ENCODE measurements at places on chromosomes 7 and 10. TPM values are rescaled to one million over a fixed set of nuclear protein-coding genes. Genes with fewer than 3 reads are reported as not detected.

Gene PSD
- total RNA-seq, result 0.99 TPM

Gene KCP
- total RNA-seq, result 0.55 TPM

DNA sequence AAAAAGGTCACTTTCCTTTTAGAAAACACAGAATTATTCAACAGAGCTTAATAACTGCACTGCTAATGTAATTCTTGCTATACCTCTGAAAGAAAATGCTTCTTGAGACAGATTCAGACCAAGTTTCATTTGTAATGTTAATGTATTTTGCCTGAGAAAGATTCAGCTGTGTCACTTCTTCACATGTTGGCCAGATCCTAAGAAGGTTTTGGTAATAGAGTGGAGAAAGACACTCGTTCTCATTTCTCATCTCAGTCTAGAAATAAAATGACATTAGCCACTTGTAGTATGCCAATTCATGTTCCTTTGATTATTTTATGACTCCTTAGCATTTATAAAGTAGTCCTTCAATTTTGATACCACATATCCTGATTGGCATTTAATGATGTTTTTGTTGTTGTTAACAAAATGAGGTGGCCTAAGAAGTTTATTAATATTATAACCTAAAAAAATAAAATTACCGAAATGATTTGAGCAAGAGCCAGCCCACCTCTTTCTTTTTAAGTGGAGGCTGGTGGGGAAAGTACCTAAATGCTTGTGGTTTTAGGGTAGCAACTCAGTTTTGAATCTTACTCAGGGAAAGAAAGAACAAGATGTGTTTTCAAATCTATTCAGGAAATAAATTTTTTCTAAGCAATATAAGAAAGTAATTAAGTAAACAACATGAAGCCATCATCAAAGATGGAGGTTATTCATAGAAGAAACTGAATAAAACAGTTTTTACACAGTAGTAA, 16.4 kb upstream of the ELAPOR2 start:
- no peak for DNase-seq

DNA sequence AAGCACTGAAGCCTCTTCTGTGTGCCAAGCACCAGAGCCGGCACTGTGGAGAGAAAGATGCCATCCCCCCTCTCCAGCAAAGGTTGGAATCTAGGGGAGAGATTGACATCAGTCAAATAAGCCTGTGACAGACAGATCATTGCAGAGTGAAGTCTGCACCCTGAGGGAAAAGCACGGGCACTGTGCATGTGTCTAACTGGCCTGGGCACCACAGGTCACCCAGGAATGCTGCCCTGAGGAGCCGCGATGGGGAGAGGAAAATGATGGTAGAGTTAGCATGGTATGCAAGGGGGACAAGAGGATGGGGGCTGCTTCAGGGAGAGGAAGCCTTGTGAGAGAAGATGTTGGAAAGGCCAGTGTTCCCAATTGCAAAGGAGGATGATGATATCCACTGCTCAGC, 261.0 kb downstream of the GRID1 start:
- peak; percentile 48 for DNase-seq

Gene CALHM2
- 2.1 TPM for total RNA-seq

- no peak for DNase-seq
Measured at GRCh38 chr10:74910241-74910975, 84.0 kb downstream of the KAT6B start.

Gene MKX
- 20.5 TPM for total RNA-seq

GRCh38 chr7:16320099-16320660, 101.2 kb downstream of the CRPPA start:
- DNase-seq, result no peak

- DNase-seq, result no peak
Measured at GRCh38 chr10:9003122-9003521, 948.6 kb downstream of the GATA3 start.

DNA sequence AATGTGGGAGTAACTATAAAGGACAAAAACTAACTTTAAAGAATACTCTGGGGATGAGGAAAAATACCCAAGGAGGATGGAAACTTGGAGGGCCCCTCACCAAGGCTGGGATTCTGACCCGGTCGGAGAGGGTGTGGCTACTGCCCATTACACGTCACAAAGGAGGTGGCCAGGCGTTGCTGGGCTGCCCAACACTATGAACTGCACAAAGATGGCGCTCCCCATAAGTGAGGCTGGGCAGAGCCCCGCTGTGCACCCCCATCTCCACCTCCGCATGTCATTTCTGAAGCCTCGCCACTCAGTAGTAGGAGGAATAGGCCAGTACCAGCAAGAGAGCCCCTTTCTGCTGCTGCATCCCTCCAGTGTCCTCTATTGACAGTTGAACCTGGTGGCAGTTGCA, 290.1 kb upstream of the ZNF32 start:
- no peak for DNase-seq

DNA sequence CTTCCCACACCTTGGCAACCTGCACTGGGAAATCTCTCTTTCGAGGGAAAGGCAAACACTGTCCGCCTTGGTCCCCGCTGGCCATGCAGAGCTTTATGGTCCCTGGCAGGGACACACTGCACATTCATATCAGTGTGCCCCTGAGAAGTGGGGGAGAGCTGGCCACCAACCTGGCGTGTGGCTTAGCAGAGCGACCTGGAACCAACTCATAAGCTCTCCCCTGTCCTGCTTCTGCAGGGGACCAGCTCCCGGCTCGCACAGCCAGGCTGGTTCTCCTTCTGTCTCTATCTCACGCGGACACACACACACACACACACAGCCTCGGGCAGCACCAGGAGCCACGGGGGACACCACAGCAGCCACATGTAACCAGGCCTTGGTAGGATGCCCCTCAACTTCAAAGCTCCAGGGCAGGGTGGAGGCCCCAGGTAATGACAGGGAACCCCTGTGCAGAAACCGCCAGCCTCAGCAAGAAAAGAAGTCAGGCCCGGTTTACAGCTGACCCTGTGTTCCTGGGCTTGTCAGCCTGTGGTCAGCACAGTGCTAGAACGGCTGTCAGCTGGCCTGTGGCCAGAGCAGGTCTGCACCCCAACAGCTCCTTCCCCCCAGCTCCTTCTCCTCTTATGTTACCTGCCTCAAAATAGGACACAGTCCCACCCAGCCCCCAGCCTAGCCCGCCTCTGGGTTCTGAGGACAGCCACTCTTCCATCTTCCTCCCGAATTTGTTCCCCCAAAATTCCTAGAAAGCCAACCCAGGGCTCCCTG, 69.3 kb downstream of the OAT start:
- no peak for DNase-seq

Gene ITGA8
- total RNA-seq, result 6.9 TPM

Gene PHYHIPL
- total RNA-seq, result not detected

GRCh38 chr10:35208536-35208935, 81.9 kb downstream of the CREM start:
- DNase-seq, result no peak

DNA sequence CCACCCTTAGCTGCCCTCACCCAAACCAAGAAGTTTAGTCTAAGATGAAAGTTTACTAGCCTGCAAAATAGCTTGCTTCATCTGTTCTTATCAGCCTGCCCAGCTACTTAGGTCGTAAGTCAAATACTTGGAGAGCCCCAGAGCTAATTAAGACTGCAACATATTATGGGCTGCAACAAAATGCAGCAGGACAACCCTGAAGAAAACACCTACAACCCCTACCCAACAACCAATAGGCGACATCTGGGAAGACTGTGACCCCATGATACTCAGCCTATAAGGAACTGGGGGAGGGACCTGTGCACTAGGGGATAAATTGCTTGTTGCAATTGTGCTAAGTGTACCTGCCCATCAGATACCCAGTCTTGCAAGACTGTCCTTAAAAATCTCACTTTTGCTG, 64.1 kb downstream of the LYZL2 start:
- no peak for DNase-seq

Gene GPR22
- not detected for total RNA-seq

DNA sequence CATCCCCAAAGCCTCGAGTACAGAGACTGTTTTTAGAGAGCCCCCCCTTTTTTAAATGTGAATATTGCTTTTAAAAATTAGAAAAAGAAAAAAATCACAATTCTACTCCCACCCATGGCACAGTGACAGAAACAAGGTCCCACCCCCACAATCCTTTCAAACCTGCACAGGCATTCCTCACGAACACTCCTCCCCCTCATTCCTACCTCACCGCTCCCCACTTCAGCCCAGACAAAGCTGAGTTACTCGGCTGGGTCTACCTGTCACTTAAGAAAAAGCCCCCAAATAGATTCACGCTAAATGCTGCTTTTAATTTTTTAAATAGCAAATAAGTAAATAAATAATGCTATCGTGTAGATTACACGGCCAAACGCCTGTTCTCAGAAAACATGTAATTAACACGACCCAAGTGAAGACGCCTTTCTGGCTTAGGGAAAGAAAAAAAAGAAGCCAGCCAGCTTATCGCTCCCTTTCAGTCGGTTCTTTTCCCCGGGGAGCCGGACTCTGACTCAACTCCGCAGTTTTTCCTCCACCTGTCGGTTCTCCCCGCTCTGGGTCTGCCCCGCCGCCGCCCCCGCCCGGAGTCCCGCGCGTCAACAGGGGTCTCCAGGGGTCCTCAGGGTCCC, 739 bp downstream of the MPP7 start:
- peak; percentile 86 for DNase-seq

DNA sequence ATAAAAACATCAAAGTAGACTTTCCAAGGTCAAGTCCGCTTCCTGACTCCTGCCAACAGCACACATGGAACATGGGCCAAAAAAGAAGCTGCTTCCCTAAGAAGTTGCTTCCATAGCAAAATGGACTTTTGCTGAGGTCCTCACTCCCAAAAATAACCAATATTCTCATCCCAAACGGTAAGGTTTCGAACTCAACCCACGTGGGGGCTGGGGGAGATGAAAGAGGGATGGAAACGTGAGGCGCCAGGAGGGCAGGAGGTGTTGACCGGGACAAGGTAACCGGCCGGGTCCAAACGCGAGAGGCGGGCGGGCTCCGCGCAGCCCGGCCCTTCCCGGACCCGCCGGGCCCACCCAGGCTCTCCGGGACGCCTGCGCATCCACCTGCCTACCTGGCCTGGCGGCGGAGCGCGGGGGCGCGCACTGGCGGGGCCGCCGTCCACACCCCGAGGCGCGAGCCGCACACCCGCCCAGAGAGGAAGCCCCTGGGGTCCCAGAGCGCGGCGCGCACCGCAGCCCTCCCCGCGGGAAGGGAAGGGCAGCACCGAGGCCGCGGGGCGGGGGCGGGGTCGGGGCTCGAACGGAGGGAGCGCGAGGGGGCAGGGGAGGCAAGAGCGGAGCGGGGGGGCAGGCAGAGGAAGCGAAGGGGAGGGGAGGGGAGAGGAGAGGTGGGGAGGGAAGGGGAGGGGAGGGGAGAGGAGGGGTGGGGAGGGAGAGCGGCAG, 742 bp downstream of the LMBR1 start:
- peak; percentile 85 for DNase-seq

DNA sequence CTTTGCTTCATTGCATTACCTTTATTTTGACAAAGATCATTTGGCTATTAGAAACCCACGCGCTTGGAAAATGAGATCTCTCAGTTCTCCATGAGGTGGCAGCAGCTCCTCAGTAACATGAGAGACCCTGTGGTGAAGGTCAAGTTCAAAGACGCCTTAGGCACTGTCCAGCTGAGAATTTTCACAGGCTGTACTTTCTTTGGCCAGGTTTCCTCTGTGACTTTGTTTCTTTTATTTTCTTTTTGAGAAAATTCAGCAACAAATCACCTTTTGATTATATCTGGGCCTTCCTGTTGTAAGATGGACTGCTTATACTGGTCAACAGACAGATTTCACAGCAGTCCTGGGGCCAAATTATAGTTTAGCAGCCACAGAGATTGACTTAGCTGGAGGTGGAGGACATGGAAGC, 54.5 kb downstream of the RAB18 start:
- no peak for DNase-seq

GRCh38 chr7:70353330-70353945, 755.2 kb downstream of the AUTS2 start:
- no peak for DNase-seq

GRCh38 chr7:20535541-20535940, 79.9 kb upstream of the ABCB5 start:
- DNase-seq, result no peak

DNA sequence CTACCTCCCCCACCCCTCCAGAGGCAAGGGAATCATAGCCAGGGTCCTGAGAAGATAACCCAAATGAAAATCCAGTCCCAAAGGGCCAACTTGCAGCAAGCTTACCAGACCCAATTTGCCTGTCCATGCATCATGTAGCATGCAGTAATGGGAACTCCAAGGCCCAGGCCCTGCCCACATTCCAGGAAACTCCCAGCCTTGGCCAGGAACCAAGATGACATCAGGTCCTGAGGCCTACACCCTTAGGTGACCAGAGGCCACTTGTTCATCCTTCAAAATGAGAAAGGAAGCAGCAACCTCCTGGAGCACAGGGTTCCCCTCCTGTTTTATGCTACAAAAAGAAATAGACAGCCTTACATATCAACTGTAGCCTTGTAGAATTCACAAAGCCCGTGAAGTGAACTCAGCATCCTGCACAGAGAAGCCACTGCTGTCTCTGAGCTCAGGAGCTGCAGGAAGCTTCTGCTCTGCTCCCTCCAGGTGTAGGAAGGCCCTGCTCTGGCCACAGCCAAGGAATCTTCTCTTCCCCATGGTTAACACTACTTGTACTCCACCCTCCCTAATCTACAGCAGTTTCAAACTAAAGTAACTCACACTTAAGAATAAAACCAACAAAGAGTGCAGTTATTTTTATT, 30.3 kb upstream of the GRB10 start:
- DNase-seq, result no peak

GRCh38 chr7:120207037-120207436, 65.9 kb upstream of the KCND2 start:
- no peak for DNase-seq

- DNase-seq, result no peak
Measured at GRCh38 chr10:71004176-71005075, 116.1 kb upstream of the PCBD1 start.

DNA sequence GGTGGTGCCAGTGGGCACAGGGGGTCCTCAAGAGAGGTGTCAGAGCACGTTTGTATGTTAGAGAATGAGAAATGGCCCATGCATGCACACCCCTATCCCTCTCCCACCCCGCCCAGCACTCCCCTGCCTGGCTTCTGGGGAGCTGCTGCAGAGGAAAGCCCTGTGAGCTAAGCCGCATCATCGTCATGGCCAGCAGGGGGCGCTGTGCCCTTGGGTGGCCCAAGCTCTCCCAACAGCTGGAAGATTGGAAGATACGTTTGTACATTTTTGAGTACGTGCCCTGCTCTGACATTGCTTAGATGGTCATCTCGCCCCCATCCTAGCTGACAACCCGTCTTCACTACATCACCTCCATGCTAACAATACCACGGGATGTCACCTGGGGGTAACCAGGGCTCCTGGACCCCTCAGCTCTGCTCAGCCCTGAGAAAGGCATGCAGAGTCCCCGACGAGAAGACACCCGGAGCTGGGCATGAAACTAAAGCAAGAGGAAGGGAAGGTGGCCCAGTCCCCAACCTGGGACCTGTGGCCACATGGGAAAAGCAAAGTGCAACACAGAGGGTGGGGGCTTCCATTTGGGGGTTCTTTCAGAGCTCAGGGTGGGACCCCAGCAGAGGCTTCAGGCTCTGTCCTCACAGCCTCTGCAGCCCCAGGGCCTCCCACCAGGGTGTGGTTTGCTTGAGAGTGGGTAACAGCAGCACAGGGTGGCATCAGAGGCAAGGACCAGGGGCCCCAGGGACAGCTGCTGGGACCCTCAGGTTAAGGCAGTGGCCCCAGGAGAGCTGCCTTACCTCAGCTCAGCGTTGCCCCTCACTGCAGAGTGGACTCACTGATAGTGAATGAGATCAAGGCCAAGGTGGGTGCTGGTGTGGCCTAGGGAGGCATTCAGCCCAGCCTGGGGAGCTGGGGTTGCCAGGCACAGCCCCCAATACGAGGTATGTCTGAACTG, 136.6 kb downstream of the PTPN20 start:
- DNase-seq, result no peak

Gene GIMAP1
- not detected for total RNA-seq
